ENCODE measurements at places on chromosomes 2 and 18. TPM values are rescaled to one million over a fixed set of nuclear protein-coding genes. Genes with fewer than 3 reads are reported as not detected.

Gene PARD3B
- 19.6 TPM for total RNA-seq

Gene PIEZO2
- 0.85 TPM for total RNA-seq

Gene HOXD3
- 8.7 TPM for total RNA-seq

Gene TMEM182
- 1.1 TPM for total RNA-seq

Gene NT5DC4
- not detected for total RNA-seq

Gene GPR75
- 25.6 TPM for total RNA-seq

Gene EFR3B
- total RNA-seq: 0.40 TPM

Gene EDAR
- not detected for total RNA-seq

Gene CRYGC
- not detected for total RNA-seq

Gene TUBA3E
- not detected for total RNA-seq

Gene CPO
- 234 TPM for total RNA-seq

Gene GREB1L
- total RNA-seq: 2.9 TPM

Gene GKN2
- total RNA-seq: not detected

Gene NIFK
- total RNA-seq: 38.3 TPM

Gene KCNE4
- total RNA-seq: 2.5 TPM

Gene RAD51AP2
- not detected for total RNA-seq

Gene AGXT
- total RNA-seq: 1.5 TPM

Gene THSD7B
- total RNA-seq: 0.80 TPM

Gene MC2R
- total RNA-seq: not detected

Gene CNDP1
- total RNA-seq: not detected

Gene VWA3B
- total RNA-seq: not detected

Gene SP140
- total RNA-seq: 10.6 TPM

Gene RTP5
- total RNA-seq: not detected

Gene ALPG
- total RNA-seq: not detected

Gene LBX2
- total RNA-seq: 6.9 TPM

Gene SULT1C2
- total RNA-seq: 4.0 TPM

Gene CNTNAP5
- total RNA-seq: not detected

Gene XDH
- total RNA-seq: 94.4 TPM

Gene B3GNT7
- total RNA-seq: 9.9 TPM

Gene SCYGR7
- not detected for total RNA-seq

Gene PRKAG3
- not detected for total RNA-seq

Gene ASB18
- total RNA-seq: not detected

Gene SFT2D3
- total RNA-seq: 5.8 TPM
